ENCODE measurements at places on chromosomes 3 and 15.

DNA sequence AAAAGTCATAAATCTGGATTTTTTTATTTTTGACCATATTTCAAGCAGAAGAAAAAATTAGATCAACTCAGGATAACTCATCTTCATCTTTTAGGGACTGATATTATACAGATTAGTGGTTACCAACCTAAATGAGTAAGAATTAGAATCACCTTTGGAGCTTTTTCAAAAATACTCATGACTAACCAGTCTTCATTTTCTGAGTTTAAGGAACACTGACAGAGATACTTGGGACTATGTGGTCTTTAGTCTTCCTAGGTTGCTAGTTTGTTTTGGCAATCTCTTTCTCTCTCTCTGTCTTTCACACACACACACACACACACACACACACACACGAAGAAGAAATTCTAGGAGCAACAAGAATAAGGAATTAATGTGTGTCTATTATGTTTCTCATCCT lies 50.1 kb downstream of the TMOD3 start:
- peak; percentile 60 for DNase-seq

DNA sequence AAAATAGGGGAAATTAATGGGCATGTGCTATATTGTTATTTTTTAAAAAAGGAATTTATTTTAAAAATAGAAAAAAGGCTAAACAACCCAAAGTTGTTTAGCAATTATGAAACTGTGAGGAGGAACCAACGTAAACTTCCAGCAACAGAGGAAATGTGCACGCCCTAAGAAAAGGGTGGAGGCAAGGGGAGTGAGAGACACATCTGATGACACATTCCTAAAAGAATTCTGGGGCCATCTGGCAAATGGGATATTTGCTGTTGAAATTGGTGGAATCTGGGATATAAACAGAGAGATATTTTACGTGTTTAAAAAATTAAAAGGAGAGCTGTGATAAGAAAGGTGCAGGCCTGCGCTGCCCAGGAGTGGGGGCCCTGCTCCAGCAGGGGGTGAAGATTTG lies 50.8 kb upstream of the MUC13 start:
- peak; percentile 87 for DNase-seq

DNA sequence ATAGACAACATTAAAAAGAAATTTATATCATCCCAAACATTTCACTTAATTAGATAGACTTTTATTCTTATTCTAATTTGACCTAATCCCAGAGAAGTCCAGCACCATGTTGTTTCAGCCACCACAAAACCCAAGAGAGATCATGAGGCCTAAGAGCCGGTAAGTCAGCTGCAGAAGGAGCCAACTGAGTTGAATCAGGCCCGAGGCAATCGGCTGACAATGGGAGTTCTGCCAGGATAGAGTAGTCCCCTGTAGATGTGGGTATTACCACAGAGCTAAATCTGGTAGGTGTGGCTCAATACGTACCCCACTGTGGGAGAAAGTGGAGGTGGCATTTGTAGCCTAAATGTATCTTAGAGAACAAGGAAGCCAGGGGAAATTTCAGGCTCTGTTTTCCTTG lies 49.7 kb upstream of the UMPS start:
- DNase-seq = no peak

- DNase-seq = no peak
These were observed 51.7 kb downstream of the PRICKLE2 start for GRCh38 chr3:64173563-64173962.

DNA sequence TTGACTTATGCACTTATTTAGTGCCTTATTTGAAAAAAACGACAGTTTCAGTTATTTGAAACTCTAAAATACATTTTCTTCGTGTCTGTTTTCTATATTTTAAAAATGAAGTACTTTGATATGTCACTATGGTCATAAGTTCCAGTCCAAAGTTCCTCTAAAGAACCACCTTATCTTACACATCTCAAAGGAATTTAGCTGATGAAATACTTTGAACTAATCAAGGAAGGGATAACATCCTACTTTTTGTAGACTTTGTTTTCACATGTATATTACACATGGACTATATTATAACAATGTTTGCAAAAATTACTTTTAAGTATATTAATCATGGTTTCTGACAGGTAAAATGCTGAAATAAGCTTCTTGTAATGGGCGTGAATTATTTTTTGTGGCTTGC lies 265.8 kb upstream of the ZNF717 start:
- DNase-seq = no peak

DNA sequence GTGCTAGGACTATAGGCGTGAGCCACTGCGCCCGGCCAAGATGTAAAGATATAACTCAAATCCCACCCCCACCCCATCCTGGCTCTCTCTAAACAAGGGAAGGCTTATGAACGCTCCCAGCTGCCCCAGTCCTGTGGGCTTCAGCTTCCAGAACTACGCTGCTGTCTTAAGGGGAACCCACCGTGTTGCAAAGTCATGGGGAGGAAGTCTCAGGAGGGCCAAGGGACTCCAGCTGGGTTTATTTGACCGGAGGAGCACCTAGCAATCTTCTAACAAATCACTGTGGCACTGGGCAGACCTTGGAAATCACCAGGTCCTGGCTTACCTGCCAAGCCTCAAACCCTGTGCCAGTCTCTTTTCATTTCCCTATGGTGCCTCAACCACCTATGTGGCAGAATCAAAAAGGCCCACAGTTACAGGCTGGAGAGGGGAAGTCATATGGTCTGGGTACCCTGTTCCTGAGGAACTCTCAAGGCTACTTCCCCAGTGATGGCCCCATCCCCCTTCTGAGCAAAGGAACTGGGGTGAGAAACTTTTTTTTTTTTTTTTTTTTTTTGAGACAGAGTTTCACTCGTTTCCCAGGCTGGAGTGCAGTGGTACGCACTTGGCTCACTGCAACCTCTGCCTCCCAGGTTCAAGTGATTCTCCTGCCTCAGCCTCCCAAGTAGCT lies 83.4 kb downstream of the RBPMS2 start:
- no peak for DNase-seq

GRCh38 chr3:98730338-98730737 lies 32.8 kb upstream of the ST3GAL6 start:
- no peak for DNase-seq

GRCh38 chr15:90864507-90864906 lies 3.9 kb upstream of the FURIN start:
- DNase-seq = no peak

- no peak for DNase-seq
These were observed 46.9 kb downstream of the PIK3R4 start for GRCh38 chr3:130699765-130700164.

DNA sequence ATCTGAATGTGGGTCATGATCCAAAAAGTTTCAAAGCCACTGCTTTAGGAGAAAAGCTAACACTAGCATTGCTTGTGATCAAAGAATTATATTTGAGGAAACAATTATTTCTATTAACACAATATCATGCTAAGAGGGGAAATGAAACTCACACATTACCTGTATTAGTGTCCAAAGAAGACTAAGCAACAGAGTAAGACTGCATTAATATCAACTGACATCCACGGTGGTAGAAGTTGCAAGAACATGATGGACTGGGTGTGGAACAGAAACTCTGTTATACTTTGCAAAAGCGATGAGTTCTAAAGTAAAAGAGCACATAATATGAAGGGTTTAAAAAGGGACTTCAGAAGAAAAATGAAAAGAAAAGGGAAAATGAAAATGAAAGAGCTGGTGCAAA lies 648.3 kb upstream of the NECTIN3 start:
- DNase-seq = no peak

GRCh38 chr3:151135541-151136337 lies 50.3 kb downstream of the MED12L start:
- DNase-seq = no peak

- DNase-seq = peak; percentile 20
These were observed 40.2 kb downstream of the TRANK1 start for GRCh38 chr3:36904641-36905040.

- DNase-seq = no peak
These were observed 106.3 kb upstream of the PRICKLE2 start for GRCh38 chr3:64331605-64332004.

- no peak for DNase-seq
These were observed 99.0 kb downstream of the MAP2K5 start for GRCh38 chr15:67641453-67641852.

- DNase-seq = peak; percentile 95
These were observed 618.7 kb downstream of the SI start for GRCh38 chr3:164459521-164460151.

DNA sequence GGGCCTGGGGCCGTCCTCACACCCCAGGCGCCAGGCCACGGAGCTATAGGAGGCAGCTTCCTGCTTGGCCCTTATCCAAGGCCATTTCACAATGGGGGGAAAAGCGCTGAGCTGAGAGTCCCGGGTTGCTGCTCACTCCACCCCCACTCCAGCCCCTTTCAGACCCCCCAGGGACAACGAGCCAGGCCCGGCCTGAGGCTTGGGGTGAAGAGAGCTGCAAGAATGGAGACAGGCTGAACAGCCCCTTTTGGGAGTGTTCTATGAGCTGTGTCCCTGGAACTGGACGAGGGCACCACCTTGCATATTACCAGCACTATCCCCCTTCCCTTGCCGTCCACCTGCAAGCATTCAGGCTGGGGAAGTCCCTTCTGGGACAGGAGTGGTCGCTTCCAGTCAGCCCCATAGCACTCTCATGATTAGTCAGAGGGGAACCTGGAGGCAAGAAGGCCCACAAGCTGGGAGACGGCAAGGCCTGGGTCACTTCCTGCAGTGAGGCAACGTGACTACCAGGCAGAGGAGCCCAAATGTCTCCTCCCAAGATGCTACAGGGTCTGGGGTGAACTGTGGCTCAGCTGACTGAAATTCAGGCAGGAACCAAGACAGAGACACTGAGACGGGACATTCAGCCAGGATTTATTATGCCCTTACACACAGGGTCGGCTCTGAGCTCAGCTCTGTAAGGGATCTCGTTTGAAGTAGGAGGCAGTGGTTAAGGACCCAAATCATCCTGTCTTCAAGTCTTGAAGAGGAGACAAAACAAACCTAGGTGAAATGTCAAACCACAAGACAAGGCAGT lies 8.6 kb upstream of the SRP14 start:
- peak; percentile 79 for DNase-seq

- peak; percentile 52 for DNase-seq
These were observed 76.6 kb downstream of the RPL39L start for GRCh38 chr3:187062526-187063177.

Data from HCEC 1CT (cell line).